ENCODE measurements at places on chromosomes 4 and X.

GRCh38 chr4:71595576-71596108 lies 188.2 kb downstream of the GC start:
- DNase-seq, result peak; percentile 1

GRCh38 chr4:85498068-85498733 lies 23.3 kb downstream of the ARHGAP24 start:
- DNase-seq, result peak; percentile 81

DNA sequence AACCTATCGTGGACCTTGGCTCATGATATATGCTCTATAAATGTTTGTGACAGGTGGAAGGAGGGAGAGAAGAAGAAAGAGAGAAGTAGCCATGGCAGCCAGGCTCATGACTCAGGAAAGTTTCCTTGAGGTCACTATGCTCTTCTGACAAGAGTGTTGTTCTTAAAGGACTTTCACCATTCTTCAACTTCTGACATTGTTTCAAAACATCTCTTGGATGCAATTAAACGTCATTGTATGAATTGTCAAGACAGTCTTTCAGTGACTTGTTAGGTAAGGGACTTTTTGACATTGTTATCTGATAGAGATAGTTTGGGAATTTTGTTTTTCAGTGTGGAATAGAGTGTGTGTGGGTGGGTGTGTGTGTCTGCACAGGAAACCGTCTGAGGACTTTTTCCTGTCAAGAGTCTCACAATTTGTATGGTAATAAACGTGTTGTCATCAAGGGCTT lies 617.0 kb downstream of the MID1IP1 start:
- no peak for DNase-seq

- peak; percentile 49 for DNase-seq
These were observed 352.9 kb downstream of the RAPGEF2 start for GRCh38 chr4:159455675-159456237.

DNA sequence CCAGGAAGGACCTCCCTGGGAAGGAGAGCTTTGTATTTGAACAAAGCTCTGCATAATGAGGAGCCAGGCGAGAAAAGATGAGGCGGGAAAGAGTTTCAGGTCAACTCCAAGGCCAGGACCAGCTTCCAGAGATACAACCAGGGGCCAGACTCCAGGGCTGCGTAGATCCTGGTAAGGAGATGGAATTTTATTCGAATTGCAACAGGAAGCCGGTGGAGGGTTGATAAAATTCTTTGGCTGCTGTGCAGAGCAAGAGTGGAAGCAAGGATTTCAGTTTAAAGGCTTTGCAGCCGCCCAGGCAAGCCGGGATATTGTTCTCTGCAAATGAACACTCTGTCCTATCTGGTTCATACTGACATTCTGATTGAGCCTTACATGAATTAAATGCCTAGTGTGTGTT lies 40.2 kb upstream of the CBR4 start:
- DNase-seq, result no peak

DNA sequence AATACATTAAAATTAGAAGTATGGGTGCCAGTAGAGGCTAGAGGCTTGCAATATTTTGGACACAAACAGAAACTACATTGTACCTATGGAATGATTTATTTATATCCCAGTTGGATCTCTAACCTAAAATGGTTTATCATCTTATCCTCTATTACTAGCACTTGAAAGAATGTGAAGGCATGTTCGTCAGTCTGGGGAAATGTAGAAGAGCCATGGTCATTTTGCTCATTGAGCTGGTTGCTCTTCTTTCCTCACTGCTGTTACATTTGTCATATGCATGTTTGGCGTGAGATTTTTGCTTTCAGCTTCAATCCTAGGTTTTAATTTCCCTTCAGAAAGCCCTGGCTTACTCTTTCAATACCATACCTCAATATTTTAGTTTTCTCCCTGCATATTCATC lies 82.4 kb upstream of the MYOZ2 start:
- no peak for DNase-seq

DNA sequence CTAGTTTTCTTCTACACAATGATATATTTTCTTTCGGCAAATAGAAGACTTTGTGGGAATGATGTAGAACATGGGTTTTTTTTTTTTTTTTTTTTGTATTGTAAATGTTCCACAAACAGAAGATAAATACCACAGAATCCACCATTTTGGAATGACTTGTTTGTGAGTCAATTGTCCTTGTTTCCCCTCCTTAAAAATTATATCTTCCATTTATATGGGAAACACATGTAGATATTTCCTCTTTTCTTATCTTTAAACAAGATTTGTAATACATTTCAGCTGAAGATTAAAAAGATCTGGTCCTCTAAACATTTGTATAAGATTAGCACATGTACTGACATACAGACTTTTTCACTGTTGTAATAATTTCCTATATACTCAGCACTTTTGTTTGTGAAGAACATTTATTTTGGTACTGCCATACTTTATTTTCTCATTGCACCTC lies 304.6 kb downstream of the SPRY1 start:
- DNase-seq, result no peak

DNA sequence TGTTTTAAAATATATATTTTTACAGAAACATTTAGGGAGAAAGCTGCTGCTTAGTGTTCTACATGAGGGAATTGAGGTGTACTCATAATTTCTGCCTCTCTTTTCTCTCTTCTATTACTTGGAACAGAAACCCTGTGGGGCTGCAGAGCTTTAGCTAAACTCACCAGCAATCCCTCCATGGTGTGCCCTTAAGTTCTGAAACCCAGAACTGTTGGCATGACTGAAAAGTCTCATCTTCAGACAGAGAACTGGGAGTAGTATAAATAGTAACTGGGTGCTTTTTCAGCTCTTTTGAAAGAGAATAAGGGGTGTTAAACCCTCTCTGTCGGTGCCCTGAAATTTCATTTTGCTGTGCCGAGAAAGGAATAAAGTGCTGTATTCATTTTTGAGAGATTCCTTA lies 294.9 kb upstream of the BOD1L1 start:
- no peak for DNase-seq

DNA sequence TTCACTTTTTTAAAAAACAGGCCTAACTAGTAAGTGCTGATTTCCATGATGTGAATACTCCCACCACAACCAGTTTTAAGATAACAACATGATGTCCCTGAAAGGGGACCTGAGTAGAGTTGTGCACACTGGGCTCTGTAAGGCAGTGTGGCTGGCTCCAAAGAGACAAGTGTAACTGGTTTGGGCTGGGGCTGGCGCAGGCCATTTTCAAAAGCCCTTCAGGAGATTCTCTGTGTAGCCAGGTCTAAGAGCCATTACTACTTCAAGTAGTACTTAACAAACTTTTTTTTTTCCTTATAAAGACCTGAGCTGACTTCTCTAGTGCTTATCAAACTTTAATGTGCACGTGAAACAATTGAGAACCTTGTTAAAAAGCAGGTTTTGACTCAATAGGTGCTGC lies 4.3 kb downstream of the QRFPR start:
- DNase-seq, result no peak

DNA sequence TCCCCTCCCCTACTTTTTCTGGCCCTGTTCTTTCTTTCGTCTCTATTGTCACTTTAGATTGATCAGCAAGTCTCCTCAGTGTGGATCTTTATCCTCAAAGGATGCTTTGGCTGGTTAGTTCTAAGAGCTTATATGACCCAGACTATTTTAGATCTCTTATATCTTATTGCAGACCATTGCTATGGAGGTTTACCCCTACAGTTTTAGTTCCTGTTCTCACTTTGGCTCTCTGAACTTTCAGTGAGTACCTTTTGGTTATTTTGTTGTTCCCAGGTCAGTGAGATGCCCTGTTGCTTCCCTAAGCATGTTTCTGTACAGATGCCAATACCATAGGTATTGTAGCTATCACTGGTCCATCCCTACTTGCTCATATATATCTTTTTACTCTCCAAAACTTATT lies 24.0 kb upstream of the MED14 start:
- DNase-seq, result no peak

DNA sequence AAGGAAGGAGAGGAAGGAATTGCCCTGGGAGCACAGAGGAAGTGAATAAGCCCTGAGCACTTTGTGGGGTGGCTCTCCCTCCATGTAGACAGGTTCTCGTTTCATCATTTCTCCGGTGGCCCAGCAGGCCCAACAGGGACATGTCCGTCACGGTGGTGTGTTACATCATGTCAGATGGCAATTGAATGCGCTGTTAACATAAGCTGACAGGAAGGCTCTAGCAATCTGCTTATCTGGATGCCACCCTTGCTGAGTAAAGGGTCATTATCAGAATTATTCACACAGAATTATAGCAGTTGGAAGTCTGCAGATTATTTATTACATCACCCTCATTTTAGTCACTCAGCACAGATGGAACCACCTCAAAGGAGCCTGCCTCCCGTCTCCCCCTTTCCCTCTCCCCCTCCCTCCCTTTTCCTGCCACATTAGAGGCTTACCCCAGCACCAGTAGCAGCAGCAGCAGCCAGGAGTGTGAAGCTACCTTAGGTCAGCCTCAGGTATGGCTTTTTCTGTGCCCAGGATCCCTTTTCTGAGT lies 124.3 kb upstream of the TRIM2 start:
- no peak for DNase-seq

GRCh38 chrX:56744996-56745395 lies 16.0 kb downstream of the NBDY start:
- peak; percentile 81 for DNase-seq

DNA sequence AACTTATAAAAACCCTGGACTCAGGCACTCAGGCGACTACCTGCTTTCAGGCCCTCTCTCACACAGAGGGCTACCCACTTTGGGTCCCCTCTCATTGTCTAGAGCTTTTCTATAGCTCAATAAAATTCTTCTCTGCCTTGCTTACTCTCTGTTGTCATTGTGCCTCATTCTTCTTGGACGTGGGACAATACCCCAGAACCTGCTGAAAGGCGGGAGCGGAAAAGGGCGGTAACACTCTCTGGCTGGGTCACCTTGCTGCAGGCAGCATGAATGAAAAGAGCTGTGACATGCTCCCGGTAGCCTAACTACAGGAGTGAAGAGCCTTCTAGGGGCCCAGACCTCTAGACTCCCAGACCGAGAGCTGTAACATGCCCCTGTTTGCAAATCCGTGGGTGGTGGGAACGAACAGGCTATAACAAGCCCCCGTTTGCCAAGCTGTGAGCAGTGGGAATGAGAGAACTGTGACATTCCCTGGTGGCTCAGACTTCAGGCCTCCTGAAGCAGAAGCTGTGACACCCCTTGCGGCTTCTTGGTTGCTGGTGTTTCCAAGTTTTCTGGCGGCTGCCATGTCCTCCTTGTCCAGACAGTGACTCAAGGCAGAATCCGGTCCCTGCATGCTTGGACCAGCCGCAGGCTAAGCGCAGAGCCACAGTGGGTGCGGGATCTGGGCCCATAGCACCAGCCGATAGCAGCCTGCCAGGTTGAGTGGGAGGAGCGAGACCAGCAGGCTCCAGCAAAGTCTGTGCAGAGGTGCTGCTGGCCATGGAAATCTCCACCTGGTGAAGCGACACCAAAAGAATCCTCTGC lies 684.6 kb downstream of the ARAP2 start:
- no peak for DNase-seq

DNA sequence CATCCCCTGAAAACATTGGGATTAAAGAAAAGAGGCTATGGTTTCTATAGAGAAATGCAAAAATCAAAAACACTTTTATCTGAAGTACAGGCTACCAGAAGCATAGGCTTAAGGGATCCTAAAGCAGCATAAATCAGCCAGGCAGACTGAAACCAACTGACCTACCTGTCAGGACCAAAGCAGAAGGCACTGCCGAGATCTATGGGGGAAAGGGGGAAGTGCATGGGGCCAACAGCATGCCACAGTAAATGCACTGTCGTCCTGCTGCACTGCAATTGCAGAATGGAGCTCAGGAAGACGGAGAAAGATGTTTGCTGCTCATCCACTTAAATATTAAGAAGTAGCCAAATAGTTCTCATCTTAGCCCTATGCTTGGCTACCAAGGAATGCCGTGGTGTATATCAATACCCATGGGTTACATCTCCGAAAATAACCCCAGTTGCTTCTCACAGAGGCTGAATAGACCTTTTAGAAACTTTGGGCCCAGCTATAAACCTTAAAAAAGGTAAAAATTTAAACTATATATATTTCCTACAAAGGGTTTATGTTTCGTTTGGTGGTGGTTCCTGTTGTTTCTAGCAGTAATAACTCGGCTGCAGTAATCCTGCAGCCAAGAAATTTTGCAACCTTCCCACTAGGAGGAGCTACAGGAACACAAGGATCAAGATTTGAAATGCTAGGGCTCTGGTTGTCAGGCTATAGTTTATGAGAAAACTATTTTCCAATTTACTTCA lies 312.2 kb upstream of the DIAPH2 start:
- peak; percentile 35 for DNase-seq

DNA sequence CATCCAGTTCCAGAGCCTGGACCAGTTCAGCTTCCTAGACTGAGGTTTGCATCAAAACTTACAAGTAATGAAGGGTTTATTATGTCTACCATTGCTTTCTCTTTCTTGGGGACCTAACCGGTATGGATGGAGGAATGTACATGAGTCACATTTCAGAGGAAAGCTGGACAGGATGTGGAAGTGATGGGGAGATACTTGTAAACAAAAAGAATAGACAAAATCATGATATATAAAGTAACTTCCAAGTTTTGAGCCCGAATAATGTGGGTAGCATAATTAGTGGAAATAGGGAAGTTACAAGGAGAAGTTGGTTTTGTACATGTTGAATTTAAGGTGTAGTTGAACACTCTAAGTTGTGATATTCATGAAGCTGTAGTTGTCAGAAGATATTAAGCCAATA lies 15.0 kb downstream of the FNIP2 start:
- DNase-seq, result peak; percentile 50

DNA sequence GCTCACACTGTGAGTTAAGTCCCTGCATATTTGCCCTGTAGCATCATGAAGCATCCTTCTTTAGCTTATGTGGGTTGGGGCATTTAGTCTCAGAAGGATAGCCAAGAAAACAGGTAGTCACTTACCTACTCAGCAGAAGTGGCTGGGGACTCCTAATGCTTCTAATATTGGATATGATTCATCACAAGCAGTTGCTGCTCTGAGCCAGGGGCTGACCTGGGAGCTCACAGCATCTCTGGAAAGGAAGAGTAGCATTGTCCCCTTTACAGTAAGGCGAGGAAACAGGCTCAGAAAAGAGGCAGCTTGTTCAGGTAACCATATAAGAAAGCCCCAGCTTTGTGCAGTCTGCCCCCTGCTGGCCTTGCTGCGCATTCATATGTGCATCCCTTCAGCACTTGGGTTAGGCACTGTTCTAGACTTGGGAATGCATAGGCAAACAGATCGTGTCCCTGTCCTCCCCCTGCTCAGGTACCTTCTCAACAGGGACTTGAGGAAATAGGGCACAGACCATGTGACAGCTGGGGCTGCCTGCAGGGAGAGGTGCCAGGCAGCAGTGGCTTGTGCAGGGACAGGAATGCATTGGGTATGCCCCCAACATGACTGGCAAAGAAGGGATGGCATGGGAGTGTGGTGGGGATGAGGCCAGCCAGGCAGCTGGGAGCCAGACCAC lies 35.7 kb upstream of the TBC1D14 start:
- DNase-seq, result peak; percentile 44

DNA sequence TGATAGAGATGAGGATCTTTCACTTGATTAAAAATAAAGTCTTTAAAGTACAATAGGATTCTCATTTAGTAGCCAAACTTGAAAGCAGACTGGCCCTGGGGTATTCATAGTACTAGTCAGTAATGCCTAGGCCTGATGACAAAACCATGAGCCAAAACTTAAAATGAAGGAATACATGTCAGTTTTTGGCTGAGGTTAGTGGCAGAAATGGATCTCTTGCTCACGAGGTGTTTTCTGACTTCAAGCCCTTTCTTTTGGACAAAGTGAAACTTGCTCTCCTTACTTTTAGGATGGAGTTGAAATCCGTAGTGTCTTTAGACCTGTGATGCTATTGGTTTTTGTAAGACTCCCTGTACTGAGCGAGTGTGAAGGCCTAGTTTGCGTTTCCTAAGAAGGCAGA lies 157.7 kb downstream of the CCNG2 start:
- DNase-seq, result no peak

Data from RPMI7951 (cell line).